ENCODE measurements at places on chromosomes 3 and 15. TPM values are rescaled to one million over a fixed set of nuclear protein-coding genes. Genes with fewer than 3 reads are reported as not detected.

Gene TRIM71
- total RNA-seq: not detected

Gene CPLX3
- total RNA-seq: not detected

Gene C3orf22
- not detected for total RNA-seq

Gene CYP8B1
- total RNA-seq: 0.14 TPM

Gene PGBD4
- total RNA-seq: 1.2 TPM

Gene GRAMD2A
- 0.10 TPM for total RNA-seq

DNA sequence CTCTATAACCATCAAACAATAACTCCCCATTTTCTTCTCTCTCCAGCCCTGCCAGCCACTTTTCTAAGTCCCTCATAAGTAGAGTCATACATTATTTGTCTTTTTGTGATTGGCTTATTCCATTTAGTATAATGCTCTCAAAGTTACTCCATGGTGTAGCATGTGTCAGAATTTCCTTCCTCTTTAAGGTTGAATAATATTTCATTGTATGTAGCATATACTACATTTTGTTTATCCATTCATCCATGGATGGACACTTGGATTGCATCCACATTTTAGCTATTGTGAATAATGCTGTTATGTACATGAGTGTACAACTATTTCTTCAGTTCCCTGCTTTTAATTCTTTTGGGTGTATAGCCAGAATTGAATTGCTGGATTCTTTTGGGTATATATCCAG lies 138.4 kb downstream of the ATG7 start:
- DNase-seq: no peak

- no peak for DNase-seq
Observed at GRCh38 chr3:134495980-134496379, 10.1 kb downstream of the CEP63 start.

GRCh38 chr15:29800491-29801366 lies 21.5 kb downstream of the TJP1 start:
- DNase-seq: no peak

DNA sequence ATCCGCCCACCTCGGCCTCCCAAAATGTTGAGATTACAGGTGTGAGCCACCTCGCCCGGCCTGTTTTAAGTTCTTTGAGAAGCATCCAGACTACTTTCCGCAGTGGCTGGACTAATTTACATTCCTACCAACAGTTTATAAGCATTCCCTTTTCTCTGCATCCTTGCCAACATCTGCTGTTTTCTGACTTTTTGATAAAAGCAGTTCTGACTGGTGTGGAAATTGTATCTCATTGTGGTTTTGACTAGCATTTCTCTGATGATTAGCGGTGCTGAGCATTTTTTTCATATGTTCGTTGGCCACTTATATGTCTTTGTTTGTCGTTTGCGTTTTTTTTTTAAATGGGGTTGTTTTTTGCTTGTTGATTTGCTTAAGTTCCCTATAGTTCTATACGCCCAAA lies 208.4 kb upstream of the DPPA4 start:
- DNase-seq: no peak

GRCh38 chr3:172615296-172615695 lies 92.1 kb upstream of the TNFSF10 start:
- DNase-seq: no peak

GRCh38 chr3:115806501-115806900 lies 183.2 kb downstream of the GAP43 start:
- DNase-seq: no peak

DNA sequence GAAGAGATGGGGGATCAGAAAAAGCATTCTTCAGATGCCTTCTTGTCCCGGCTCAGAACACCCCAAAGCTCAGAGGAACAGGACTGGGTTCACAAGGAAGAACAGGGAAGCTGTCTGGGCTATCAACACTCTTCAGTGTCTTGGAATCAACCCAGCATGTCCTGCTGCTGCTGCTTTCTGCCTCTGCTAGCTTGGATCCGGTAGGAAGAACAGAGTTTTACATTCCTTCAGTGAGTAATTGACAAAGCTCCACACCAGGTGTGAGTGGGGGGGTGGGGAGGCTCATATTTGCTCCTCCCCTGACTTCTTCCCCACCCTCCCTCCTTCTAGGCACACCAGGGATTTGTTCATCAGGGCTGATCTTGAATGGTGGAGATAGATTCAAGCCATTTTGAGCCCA lies 13.1 kb upstream of the ETV5 start:
- no peak for DNase-seq

- DNase-seq: no peak
Observed at GRCh38 chr15:81155375-81156218, 21.5 kb downstream of the CFAP161 start.

DNA sequence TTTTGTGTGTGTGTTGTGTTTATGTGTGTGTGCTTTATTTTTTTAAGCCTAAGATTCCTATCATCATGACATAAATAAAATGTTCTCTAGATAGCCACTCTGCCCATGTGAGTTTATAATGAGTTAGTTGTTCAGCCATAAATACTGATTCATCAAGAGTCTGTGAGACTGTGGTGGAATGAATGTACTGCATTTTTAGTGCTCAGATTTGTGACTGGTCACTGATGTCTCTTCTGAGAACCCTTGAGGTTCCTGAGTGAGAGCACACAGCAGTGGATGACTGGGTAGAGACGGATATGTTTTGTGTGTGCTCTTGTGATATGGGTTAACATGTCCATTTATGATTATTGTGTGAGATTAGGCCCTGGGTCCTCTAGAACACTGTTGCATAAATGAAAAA lies 51.2 kb downstream of the SETD5 start:
- no peak for DNase-seq

DNA sequence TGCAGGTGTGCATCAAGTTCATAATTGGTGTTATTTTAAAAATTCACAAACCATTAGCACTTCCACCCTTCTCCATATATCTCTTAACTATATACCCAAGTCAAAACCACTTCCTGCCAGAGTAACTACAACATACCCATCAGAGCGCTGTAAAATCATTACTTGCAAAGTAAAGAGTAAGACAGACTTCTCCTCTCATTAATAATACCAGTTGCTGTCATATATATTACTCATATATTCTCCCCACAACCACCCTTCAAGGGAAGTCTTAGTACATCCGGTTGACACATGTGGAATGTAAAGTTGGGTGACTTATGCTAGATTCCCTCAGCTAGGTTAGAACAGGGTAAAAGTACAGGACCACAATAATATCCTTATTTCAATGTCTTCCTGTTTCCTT lies 5.6 kb downstream of the TERC start:
- no peak for DNase-seq

GRCh38 chr3:117955196-117955595 lies 1079.5 kb downstream of the IGSF11 start:
- no peak for DNase-seq

GRCh38 chr3:12716605-12717151 lies 42.4 kb downstream of the TMEM40 start:
- DNase-seq: no peak

DNA sequence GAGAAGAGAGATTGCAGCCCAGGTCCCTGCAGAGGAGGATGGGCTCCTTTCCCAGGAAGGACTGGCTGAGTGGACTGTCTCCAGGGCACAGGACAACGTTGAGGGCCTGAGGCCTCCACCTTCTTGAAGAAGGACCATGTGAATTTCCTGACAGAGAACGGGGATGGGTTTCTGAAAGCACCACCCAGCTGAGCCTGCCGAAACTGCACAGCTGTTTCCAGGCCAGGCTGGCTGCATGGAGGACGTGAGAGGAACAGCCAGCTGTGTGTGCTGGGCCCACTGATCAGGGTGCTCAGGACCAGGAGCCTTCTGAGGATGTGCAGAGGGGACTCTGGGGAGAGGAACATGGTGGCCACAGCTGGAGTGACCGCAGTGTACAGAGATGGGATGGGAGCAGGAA lies 39.2 kb downstream of the HMCES start:
- no peak for DNase-seq

DNA sequence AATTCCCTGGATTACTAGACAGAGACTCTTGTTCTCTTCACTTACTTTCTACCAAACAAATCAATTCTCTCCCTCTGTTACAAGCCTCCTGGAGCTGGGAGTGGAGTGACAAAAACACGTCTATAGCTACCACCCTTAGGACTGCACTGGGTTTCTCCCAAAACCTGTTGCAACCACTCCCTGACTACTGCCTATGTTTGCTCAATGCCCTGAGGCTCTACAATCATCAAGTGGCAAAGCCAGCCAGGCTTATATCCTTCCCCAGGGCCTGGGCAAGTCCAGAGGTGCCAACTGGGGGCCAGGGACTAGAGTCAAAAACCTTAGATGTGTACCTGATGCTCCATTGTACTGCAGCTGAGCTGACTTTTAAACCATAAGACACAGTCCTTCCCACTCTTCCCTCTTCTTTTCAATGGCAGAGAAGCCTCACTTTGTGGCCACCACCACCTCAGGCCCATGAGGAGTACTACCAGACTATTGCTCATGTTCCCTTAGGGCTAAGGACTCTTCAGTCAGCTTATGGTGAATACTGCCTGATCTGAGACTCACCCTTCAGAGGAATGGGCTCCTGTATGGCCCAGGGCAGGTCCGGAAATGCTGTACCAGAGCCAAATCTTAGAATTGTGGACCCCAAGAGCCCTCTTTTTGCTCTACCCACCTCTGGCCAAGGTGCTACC lies 125.4 kb upstream of the PLCL2 start:
- no peak for DNase-seq

- no peak for DNase-seq
Observed at GRCh38 chr3:177929310-177929709, 606.9 kb upstream of the KCNMB2 start.
